ENCODE measurements at places on chromosomes 12 and 14. TPM values are rescaled to one million over a fixed set of nuclear protein-coding genes. Genes with fewer than 3 reads are reported as not detected.

GRCh38 chr12:95720146-95720545 lies 70.4 kb downstream of the NTN4 start:
- DNase-seq: no peak

The ATP5F1B gene
- 1,519 TPM for total RNA-seq

GRCh38 chr12:52333321-52333720 lies 12.1 kb upstream of the KRT83 start:
- no peak for DNase-seq

DNA sequence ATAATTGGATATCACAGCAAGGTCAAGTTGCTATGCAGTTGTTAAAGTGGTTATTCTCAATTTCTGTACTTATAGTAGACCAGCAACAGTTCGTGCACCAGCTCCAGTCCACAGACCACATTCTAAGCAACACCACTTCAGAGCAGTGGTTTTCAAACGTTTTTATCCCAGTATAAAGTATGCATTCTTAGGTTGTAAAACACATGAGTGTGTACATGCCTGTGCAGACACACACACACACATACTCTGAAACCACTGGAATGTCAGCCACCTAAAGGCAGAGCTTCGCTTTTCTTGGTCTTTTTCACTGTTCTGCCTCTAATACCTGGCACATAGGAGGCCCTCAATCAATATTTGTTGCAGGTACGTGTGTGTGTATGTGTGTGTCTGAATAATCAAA lies 22.2 kb upstream of the C12orf71 start:
- no peak for DNase-seq

DNA sequence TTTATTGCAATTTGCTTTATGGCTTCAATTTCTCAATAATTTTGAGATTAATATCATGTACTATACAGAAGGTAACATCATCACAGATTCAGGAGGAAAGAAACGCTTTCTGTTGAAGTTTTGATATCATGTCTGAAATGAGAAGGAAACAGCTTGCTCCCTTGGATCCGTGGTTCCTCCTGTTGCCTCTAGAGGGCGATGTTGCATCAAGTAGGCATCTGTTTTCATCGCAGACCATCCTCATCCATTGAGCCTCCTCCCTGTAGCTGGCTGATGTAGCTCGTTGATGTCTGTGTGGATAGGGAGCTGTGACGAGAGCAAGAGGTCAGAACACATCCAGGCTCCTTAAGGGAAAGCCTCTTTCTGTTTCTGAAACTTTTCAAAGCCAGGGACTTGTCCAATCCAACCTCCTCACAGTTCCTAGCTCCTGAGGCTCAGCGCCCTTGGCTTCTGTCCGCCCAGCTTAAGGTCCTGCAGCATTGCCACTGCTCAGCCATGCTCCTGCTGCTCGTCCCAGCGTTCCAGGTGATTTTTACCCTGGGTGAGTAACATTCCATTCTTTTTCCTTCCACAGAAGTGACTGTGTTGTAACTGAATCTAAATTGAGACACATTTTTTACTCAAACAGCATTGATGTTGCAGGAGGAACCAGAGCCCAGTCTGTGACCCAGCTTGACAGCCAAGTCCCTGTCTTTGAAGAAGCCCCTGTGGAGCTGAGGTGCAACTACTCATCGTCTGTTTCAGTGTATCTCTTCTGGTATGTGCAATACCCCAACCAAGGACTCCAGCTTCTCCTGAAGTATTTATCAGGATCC lies 304.8 kb upstream of the OR4E1 start:
- peak; percentile 47 for DNase-seq

The AMDHD1 gene
- total RNA-seq: not detected

DNA sequence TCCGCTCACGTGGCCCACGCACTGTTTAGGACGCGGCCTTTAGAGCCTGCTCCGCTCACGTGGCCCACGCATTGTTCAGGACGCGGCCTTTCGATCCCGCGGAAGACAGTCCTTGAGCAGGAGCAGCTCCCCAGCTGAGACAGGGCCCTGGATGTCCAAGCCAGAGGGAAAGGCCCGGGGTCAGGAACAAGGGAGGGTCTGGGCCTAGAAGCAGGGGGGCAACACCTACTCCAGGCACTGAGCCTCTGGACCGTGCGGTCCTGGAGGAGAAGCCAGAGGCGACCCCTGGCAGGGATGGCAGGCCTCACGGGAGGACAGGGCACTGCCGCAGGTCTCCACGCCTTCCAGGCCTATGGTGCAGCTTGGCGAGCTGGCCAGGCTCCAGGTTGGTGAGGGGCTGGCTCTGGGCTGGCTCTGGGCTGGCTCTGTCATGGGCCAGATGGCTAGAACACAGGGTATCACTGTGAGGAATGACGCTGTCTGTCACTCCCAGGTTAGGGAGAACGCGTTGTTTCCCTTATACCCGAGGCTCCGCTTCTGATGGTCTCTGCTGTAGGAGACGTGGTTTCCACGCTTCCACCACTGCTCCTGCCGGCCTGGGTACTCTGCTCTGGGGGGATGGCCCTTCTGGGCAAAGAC lies 341.7 kb downstream of the TMEM121 start:
- no peak for DNase-seq

DNA sequence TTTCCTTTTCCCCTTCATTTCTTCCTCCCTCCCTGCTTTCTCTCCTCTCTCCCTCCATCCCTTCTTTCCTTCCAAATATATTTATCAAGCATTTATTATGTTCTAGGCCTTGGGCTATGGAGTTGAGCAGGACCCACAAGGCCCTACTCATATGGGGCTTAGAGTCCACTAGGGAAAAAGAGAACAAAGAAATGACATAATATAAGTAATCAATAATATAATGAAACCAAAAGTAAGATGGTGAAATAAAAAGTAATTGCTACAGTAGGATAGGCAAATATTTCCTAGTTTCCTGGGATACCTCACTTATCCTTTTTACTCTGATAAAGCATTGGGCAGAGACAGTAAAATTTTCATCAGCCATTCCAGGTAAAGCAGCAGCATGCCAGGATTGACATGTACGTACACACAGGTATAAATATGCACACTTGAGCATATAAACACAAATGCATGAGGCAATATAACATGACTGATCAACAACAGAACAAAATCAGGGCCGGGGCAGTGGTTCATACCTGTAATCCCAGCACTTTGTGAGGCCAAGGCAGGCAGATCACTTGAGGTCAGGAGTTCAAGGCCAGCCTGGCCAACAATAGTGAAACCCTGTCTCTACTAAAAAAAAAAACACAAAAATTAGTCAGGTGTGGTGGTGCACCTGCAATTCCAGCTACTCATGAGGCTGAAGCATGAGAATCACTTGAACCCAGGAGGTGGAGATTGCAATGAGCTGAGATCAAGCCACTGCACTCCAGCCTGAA lies 35.5 kb upstream of the CSRP2 start:
- DNase-seq: no peak

The IL26 gene
- total RNA-seq: not detected

DNA sequence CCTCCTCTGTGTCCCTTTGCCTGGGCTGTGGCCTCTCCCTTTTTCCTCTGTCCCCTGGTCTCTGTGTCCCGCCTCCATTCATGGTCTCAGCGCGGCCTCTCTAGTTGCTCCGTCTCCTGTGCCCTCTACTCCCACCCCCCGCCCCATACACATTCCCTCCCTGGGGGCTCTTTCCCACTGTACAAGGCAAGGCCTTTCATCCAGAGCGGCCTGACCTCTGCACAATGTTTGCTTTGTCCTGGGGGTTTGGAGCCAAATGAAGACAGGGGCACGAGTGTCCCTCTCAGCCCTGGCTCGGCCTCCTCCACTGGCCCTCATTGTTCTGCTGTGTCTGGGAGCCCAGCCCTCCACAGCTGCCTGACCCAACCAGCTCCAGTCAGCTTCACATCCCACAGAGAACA lies 678.6 kb downstream of the BCL11B start:
- no peak for DNase-seq

- DNase-seq: no peak
Observed at GRCh38 chr12:96434107-96434506, 33.9 kb upstream of the CDK17 start.

The E2F7 gene
- 13.0 TPM for total RNA-seq

DNA sequence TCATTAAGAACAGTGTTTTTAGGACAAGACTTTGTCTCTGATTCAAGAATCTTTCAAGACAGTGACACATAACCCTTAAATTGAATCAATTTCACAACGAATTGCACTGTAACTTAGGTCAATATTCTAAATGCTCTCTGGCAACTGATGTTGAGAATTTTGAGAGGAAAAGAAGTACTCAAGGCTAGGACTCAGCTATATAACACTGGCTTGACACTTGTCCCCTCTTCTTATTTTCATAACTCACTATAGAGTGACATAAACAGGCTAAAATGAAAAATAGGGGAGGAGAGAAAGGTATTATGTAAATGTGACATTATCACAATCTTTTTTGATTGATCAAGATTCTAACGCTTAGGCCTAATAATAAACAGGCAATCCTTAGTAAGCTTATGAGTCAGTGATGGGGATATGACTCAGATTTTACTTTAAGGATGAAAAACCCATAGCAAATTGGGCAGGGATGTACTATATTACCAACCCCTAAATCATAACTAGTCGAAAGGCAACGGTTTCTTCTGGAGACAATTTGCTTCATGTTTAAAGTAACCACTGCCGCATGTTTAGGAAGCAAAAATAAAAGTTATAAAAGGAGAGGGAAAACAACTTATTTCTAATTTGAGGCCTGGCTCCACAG lies 10.9 kb downstream of the BTG1 start:
- no peak for DNase-seq

The CLEC12A gene
- total RNA-seq: not detected

- no peak for DNase-seq
Observed at GRCh38 chr12:905261-906031, 44.0 kb downstream of the RAD52 start.

GRCh38 chr14:102605029-102605428 lies 12.6 kb downstream of the RCOR1 start:
- DNase-seq: no peak

Data from K562 (cell line).